ENCODE measurements at places on chromosomes 12 and 14.

DNA sequence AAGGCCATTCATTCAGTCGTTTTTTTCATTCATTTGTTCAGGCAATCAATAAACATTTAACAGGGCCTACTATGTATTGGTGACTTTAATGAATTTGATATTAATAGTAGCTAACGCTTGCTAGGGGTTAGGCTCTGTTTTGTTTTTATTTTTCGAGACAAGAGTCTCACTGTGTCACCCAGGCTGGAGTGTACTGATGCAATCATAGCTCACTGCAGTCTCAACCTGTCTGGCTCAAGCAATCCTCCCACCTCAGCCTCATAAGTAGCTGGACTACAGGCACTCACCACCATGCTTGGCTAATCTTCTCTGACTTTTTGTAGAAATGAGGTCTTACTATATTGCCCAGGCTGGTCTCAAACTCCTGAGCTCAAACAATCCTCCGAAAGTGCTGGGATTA lies 25.6 kb upstream of the MED13L start:
- DNase-seq: no peak

- no peak for DNase-seq
Observed at GRCh38 chr14:21965042-21965441, 291.4 kb upstream of the OR4E1 start.

DNA sequence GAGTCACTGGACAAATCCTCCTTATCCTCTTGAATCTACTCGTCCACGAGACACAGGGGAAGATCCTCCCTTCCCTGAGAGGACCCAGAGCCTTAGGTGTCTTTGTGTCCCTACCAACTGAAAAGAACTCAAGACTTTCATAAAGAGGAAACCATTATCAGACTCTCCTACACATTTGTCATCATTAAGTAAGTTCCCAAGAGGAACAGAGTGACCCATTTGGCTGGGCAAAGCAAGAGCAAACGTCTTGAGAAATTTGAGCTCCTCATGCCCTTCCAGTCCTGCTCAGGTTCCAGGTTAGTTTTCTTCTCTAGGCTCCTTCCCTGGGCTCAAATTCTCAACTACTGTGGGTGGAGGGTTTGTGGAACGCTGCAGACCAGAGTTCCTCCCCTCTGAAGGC lies 5.7 kb downstream of the MLF2 start:
- DNase-seq: no peak

GRCh38 chr12:28068467-28068866 lies 95.9 kb upstream of the PTHLH start:
- DNase-seq: no peak

- no peak for DNase-seq
Observed at GRCh38 chr12:11509326-11509725, 114.0 kb upstream of the PRB2 start.

- no peak for DNase-seq
Observed at GRCh38 chr12:67917811-67918210, 71.4 kb upstream of the IFNG-AS1 start.

- no peak for DNase-seq
Observed at GRCh38 chr12:24014915-24015832, 65.7 kb upstream of the SOX5 start.

- DNase-seq: peak; percentile 56
Observed at GRCh38 chr14:50830044-50830931, 674 bp downstream of the NIN start.

DNA sequence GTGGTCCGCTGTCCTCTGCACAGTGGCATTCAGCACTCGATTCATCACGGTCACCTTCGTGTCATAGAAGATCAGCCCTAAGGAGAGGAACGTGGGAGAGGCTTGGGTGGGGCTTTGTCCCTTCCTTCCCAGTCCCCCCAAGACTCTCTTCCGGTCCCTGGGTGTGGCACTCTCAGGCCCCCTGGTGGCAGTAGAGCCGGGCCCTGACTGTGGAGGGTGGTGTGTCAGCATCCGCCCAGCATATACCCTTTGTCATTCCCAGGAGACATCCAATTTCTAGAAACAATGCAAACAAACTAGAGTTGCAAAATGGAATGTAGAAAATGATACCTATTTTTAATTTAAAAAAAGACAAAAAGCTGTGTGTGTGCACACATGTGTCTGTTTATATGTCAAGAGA lies 45.0 kb downstream of the TRAFD1 start:
- DNase-seq: no peak

- DNase-seq: no peak
Observed at GRCh38 chr14:52960627-52961026, 9.8 kb upstream of the FERMT2 start.

- no peak for DNase-seq
Observed at GRCh38 chr12:55744340-55745030, 1.6 kb downstream of the GDF11 start.

DNA sequence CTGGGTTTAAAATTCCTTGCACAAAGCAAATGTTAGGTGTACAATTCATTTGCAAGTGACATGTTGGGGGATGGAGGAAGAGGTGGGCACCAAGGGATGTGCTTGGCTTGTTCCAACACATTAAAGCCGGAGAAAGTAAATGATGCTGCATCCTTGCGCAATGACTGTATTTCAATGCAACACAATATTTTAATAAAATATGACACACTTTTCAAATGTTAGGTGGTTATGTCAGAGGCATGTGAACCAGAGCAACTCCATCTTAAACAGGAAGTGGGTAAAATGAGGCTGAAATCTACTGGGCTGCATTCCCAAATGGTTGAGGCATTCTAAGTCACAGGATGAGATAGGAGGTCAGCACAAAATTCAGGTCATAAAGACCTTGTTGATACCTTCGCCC lies 53.6 kb upstream of the ARHGAP5 start:
- no peak for DNase-seq
